Stimulated activated CD4-positive, alpha-beta T cell treated with anti-CD3 and anti-CD28 coated beads, Interleukin-4, amount 100 ng/mL, for 48 hours (primary cell): ENCODE measurements at places on chromosomes 2 and 18.

- DNase-seq = no peak
Observed at GRCh38 chr2:166238176-166238575, 110.4 kb upstream of the SCN1A start.

DNA sequence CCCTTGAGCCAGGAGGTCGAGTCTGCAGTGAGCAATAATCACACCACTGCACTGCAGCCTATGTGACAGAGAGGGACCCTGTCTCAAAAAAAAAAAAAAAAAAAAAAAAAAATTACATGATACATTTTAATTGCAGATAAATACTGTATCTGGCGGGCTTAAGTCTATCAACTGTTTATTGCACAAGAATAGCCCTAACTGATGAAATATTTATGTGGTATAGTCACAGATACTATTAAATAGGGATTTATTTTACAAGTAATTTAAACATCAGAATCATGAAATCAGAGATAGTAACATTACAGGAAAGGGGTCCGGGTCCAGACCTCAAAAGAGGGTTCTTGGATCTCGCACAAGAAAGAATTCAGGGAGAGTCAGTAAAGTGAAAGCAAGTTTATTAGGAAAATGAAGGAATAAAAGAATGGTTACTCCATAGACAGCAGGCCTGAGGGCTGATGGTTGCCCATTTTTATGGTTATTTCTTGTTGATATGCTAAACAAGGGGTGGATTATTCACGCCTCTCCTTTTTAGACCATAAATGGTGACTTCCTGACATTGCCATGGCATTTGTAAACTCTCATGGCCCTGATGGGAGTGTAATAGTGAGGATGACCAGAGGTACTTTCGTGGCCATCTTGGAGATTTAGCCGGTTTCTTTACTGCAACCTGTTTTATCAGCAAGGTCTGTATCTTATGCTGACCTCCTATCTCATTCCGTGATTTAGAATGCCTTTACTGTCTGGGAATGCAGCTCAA, 166.6 kb downstream of the PMAIP1 start:
- DNase-seq = no peak

DNA sequence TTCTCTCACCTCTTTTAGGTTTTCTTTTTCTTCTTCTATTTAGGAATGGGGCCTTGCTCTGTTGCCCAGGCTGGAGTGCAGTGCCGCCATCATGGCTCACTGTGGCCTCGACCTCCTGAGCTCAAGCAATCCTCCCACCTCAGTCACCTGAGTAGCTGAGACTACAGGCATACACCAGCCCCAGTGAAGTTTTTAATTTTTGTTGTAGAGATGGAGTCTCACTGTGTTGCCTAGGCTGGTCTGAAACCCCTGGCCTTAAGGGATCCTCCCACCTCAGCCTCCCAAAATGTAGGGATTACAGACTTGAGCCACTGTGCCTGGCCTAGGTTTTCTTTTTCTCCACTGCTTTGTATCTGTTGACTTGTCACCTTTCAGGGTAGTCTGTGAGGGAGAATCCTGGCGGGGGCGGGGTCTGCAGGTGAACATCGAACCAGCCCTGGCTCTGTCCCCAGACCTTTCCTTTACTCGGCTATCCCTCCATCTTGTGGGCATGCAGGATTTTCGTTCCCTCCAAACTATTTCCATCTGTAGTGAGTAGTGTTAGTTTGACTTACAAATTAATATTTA, 21.7 kb downstream of the NCK2 start:
- DNase-seq = no peak

GRCh38 chr2:128550389-128550788, 231.7 kb upstream of the HS6ST1 start:
- DNase-seq = no peak

DNA sequence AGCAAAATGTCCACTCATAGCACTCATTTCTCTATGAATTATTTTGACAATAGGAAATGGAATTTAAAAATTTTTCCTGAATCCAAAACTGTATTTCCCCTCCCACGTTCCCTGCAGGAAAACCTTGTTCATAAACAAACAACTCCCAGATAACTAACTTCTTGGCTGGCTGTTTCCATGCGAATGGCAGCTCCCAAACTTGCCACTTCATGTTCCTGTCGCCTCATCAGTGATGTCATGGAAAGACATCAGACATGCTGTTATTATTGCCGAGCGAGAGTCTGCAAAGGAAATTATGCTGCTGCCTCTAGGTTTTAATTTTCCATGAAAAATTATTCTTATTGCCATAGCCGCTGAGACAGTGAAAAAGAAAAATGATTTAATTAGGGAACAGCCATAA, 117.0 kb upstream of the RIOK3 start:
- no peak for DNase-seq

GRCh38 chr2:96256611-96257113, 9.1 kb downstream of the TMEM127 start:
- no peak for DNase-seq

GRCh38 chr2:184357033-184357432, 241.3 kb upstream of the ZNF804A start:
- no peak for DNase-seq

DNA sequence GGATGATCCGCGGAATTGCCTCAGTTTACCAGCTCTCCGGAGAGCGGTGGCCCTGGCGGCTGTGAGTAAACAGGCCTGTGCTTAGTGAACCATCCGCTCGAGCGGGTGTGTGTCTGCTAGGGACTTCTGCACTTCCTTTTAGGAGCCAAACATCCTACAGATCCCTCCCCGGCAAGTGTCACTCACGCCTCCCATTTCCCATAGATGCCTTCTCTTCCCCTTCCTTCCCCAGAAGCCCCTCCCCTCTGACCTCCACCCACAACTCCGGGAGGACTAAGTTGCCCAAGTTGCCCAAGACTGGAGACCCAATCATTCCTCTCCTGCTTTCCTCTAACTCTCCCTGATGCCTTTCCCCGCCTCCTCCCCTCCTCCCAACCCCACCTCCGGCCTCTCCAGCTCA, 2.9 kb downstream of the C1QL2 start:
- no peak for DNase-seq

DNA sequence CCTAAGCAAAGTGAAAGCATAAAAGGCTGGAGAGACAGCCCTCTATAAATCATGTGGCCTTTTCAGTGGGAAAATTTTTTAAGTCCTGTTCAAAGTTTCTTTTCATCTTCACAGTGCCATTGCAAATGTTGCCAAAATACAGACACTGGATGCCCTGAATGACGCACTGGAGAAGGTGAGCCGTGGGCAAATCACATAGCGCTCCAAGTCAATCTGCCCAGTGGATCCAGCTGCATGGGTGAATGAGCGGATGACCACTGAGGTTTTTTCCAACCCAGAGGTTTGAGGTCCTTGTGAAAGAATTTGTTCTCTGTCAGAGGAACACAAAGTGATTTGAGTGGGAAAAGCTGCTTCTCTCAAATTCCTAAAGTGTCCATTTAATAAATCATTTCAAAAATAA, 11.8 kb downstream of the DAPL1 start:
- DNase-seq = no peak

- DNase-seq = no peak
Observed at GRCh38 chr18:74019864-74020263, 127.8 kb downstream of the FBXO15 start.

DNA sequence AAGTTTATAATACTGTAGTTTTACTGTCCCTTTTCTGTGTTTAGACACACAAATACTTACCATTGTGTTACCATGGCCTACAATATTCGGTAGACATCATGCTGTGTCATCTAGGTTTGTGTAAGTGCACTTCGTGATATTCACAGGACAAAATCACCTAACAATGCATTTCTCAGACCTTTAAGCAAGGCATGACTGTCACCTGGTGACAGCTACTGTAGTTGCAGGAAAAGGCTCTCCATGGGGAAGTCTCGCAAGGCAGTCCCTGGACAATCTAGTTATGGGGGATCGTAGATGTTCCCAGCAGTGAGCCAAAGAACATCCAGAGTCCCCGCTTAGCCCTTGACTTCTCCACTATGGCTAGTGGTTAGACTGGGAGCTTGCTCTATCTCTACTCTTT, 73.1 kb downstream of the EIF2AK3 start:
- DNase-seq = no peak

- DNase-seq = no peak
Observed at GRCh38 chr2:172293952-172294351, 133.4 kb upstream of the ITGA6 start.

- no peak for DNase-seq
Observed at GRCh38 chr2:23198316-23199114, 186.5 kb upstream of the KLHL29 start.

DNA sequence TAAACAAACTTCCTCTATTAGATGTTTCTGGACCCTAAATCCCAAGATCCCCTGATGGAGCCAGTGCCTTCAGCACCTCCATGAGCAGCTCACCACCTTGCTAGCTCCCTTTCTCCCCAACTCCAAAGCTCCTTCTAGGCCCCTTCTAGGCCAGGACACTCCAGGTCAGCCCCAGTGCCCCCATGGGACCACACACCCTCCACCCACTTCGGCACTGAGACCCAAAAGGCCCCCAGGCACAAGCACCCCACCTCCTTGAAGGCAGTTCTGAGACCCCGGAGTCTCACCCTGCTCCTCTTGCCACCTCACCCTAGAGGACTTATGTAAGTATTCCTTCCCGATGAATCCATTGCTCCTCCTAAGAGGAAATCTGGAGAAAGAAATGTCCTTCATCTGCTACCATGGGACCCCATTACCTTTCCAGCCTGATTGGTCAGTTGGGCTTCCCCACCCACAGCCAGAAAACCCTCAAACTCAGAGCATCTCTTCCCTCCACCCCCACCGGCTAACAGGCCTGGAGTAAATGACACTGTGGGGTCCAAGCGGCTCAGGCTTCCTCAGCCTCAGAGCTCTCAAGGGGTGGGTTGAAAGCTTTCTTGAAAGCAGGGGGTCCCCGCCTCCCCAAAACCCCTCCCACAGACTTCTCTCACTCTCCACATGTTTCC, 9.8 kb upstream of the ARMC9 start:
- no peak for DNase-seq

GRCh38 chr2:143732076-143732475, 602.9 kb downstream of the ARHGAP15 start:
- DNase-seq = no peak

GRCh38 chr18:78562531-78562961, 417.1 kb upstream of the SALL3 start:
- DNase-seq = no peak

DNA sequence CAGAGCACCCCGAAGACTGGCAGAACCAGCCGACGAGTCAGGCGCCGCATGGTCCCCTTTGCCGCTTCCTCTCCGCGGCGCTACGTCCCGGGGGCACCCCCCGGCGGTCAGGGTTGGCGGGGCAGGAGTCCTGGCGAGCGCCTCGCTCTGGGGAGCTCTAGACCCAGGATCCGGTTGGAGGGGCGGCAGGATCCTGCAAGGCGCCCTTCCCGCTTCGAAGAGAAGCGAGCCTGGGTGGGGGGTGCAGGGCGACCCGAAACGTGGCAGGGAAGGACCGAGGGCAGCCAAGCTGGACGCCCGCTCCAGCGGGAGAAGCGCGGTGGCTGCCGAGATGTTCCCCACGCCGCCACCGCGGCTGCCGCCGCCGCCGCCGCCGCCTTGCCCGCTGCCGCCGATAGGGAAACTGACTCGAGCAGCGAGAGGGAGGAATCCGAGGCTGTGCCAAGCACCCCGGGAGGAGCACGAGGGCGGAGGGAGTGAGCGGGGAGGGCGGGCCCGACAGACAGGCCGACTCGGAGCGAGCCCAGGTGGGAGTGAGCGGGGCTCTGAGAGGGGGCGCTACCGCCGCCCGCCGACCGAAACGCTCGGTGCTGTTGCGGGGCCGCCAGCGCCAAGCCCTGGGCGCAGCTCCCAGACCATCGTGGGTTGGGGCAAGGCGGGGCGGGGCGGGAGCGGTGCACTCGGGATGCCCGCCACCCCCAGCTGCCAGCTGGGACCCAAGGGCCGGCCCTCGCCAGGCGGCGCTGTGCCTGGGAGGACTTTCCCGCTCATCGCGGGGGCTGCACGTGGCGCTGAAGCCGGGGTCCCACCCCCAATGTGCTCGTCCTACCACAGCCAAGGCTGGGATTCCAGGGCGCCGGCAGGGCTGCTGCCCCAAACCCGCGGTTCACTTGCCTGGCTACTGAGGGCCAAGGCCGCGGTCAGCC, at the start of gene GALNT14:
GALNT14 (minus strand) TSS at position 404 of the 926 bp plus-strand sequence; CDS start at position 50, 354 bp downstream.
- DNase-seq = peak; percentile 32

GRCh38 chr2:188952901-188953300, 21.3 kb upstream of the COL3A1 start:
- no peak for DNase-seq
